ENCODE measurements at places on chromosomes 6 and 20.
A peak's percentile ranks its signal among the peaks of the same experiment; 100 is the strongest.

DNA sequence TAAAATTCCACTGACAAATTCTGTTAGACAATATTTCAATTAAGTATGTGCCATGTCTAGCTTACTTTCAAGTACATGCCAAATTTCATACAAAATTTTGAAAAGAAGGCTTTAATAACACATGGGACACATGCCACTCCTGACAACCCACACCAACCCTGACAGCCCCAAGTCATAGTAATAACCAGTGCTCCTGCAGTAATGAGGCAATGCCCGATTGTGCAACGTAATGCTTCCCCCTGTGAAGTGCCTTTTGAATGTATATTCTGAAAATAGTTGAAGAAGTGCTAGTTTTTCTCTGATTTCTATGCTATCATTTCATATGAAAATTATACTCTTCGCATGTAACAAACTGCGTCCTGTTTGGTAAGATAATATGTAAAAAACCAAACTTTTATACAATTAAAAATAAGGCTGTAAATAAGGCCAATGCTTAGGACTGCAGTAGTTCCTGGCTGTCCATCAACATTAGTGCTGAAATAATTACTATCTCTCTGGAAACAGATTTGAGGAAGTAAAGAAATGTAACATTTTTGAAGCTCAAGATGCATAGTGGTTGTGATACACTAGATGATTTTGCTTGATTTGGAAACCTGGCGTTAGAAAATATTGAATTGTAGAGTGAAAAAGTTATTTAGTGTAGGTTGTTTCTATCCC is 125.8 kb upstream of the BCLAF1 start:
- no peak for DNase-seq

DNA sequence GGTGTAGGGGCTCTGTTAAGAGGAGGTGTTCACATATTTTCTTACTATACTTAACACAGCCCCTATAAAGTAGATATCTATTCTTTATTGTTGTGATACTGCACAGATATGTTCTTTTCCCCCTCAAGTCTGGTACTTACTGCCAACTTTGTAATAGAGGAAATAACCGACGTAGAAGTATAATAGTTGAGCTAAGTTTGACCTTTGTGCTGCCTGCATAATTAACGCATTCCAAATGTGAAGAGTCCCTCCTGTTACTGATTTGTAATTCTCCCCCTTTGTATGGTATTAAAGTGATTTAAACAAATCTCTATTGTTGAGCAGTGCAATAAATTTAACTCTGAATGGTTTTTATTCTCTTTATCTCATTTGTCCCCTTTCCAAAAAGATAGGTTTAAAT is 39.0 kb downstream of the PHF3 start:
- no peak for DNase-seq

DNA sequence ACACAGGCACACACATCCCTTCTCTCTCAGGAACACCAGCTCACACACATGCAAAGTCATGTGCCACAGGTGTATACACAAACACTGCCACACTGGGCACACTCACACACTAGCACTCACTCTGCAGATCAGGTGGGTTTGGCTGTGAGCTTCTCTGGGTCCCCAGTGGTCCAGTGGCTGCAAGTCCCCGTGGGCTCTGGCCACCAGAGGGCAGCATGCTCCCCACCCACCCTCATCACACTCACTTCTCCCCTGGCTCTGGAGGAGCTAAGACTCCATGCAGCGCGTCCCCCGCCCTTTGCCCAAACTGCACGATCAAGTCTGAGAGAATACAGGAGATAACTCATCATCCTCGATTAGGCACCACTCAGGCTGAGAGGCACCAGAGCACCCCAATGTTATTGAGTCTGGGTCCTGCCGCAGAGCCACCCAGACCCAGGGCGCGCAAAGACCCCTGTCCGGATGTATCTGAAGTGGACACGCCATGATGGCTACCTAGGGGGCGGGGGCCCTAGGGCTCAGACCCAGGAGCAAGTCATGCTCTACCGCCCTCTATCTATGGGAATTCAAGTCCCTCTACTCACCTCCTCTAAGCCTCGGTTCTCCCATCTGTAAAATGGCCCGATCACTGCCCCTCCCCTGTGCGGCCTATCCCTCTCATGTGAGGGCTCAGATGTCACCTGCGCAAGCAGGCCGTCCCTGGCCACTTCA is 90.5 kb downstream of the GRM4 start:
- peak; percentile 17 for DNase-seq

DNA sequence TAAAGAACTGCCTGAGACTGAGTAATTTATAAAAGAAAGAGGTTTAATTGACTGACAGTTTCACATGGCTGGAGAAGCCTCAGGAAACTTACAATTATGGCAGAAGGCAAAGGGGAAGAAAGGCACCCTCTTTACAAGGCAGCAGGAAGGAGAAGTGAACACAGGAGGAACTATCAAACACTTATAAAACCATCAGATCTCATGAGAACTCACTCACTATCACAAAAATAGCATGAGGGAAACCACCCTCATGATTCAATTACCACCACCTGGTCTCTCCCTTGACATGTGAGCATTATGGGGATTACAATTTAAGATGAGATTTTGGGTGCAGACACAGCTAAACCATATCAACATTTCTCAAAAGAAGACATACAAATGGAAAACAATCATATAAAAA is 266.3 kb downstream of the EPM2A start:
- no peak for DNase-seq

GRCh38 chr6:12169377-12169776 is 120.8 kb upstream of the EDN1 start:
- DNase-seq: no peak

GRCh38 chr6:30725713-30726505 is 5.8 kb downstream of the TUBB start:
- DNase-seq: no peak

DNA sequence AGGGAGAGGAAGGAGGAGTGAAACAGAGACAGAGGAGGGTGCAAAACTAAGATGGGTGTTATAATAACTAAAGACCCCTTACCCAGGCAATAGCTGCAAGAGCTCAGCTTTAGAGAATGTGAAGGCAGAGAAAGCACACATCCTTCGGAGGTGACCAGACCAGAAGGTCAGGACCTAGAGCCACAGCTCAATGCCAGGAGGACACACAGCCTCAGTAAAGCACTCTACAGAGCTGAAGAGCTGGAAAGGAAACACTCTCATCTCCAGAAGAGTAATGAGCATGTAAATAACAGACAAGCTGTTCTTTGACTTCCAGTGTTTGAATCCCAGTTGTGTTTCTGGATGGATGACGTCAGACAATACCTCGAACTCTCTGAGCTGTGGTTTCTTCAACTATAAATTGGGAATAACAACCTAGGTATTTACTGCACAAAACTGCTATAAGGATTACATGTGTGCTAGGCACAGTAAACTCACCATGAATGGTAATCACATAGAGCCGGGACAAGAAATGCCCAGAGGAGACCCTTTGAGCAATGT is 63.2 kb downstream of the MAP3K5 start:
- DNase-seq: no peak

GRCh38 chr6:151075527-151075926 is 164.2 kb upstream of the AKAP12 start:
- no peak for DNase-seq

DNA sequence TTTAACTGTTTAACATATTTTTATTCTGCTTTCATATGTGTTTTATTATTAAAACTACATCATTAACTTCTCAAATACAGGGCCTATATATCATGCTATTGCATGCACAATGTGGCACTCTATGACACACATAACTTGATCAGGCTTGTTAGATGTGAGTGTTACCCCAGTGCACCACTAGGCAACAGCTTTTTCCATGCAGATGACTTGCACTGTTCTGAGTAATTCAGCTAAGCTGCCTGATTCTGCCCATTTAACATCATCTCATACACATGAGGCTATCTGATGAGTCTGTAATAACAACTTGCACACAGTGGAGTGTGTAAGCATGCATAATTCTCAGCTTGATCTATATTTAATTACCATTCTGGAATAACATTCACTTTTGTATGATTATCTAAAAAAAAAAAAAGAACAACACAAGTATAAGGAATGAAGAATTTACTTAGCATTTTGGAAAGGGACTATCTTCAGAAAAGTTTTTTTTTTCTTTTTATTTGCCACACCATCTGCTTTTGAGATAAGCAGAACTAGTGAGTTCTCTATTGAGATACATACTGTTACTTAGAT is 83.1 kb downstream of the GRM1 start:
- no peak for DNase-seq

GRCh38 chr20:5172903-5173463 is 46.2 kb downstream of the CDS2 start:
- no peak for DNase-seq

- DNase-seq: no peak
These were observed 54.3 kb downstream of the SLC22A23 start for GRCh38 chr6:3402310-3403237.

- no peak for DNase-seq
These were observed 280.0 kb downstream of the BMP7 start for GRCh38 chr20:56986476-56986875.

DNA sequence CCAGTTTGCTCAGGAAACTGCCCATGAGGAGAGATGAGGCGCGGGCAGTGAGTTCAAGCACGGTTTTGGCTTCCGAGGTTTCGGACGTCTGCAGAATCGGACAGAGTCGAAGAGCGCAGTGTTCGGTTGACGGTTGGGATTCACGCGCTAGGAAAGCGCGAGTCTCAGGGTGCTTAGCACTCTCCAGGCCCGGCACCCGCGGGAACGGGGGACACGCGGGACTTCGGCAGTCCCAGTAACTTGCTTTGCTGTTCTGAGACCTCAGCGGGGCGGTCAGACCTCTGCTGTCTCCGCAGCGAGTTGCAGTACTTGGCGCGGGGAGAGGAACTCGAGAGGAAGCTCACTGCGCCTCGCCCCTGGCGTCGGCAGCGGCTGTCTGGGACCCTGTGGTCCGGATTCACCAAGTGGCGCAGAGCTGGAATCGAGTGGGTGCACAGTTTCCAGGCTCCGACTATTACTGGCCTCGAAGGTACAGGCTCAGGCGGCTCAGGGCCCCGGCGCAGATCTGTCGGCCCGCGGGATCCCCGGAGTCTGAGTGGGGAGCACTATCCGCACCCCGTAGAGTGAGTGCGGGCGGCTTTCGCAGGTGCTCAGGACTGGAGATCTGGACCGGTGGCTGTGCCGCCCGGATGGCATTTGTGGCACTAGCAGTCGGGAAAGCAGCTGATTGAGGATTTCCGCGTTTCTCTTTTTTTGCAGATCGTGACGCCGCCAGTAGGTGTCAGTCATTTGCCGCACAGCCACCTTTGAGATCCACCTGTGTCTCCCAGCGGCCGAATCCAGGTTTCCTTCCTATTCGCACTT is at the start of gene POM121L2:
TSS of gene POM121L2 (minus strand) at position 128 of the 804 bp plus-strand sequence. CDS start at position 25, 103 bp downstream.
- DNase-seq: peak; percentile 6

- no peak for DNase-seq
These were observed 57.5 kb downstream of the IRF4 start for GRCh38 chr6:449057-449430.

GRCh38 chr20:5742041-5742440 is 8.2 kb upstream of the SHLD1 start:
- no peak for DNase-seq

- no peak for DNase-seq
These were observed 20.1 kb downstream of the SEC23B start for GRCh38 chr20:18527836-18528235.

GRCh38 chr6:66328200-66328599 is 621.2 kb upstream of the EYS start:
- DNase-seq: no peak

GRCh38 chr6:12403947-12404647 is 113.9 kb downstream of the EDN1 start:
- DNase-seq: no peak

- DNase-seq: no peak
These were observed 252.7 kb downstream of the BTBD3 start for GRCh38 chr20:12170406-12170805.

DNA sequence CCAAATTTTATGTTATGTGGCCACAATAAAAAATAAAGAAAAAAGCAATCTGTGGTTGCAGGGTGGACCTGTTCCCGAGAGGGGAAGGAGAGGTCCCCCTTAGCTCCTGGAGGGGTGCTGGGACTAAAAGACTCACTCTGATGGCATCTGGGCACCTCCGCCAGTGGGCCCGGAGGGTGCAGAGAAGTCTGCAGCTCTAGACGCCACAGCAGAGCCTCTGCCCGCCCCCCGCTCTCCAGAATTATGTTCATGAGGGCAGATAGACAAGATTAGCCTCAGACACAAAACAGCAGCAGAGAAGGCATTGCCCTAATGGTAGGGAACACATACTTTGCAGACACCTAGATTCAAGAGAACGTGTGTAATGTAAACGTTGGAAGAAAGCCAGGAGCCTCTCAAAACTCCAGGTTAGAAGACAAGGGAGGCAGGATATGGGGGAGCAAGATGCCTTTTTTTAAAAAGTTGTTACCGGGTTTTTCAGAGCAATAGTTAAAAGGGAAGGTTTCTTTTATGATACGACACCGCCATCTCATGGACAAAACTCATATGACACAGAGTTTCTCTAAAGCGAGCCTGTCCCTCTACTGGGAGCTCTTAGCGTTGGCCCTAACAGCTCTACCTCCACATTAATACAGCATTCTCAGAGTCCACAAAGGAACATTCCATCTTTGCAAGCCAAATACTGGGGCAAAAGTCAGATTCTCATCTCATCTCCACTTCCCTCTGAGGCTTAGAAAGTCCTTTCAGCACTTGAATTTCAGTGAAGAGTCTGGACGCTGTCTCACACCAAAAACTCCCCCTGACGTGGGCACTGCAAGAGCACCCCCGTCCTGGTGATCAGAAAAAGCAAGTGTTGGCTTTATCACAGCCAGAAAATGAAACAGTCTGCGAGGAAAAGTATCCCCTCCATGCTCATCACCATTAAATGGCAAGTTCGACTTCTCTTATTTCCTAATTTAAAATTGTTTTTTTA is 47.2 kb downstream of the FOXF2 start:
- DNase-seq: no peak

GRCh38 chr6:46419576-46420002 is 71.7 kb downstream of the RCAN2 start:
- peak; percentile 1 for DNase-seq

GRCh38 chr6:4489538-4489937 is 286.7 kb upstream of the CDYL start:
- no peak for DNase-seq

DNA sequence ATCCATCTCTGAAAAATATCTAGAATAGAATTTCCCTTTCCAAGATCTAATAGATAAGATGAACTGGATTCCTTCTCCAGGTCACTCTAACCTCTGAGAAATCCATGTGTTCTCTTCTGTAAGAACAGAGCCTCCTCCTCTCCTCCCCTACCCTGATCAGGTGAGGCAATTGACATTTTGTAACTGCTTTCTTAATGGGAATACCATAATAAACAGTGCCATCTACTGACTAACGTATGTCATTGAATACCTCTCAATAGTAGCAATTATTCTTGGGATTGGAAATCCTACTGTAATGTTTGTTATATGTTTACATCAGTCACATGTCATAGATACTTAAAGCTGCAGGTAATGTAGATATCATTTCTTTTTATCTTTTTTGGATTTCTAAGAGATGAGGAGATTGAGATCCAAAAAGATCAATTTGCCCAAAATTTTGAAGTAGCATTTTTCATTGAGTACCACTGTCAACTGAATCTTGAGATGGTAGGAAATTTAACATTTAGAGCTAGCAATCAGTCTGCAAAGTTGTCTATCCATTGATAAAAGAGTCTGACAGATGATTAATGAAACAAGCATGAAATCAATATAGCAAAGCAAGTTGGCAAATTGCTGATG is 365.8 kb upstream of the HSF2 start:
- peak; percentile 13 for DNase-seq

- no peak for DNase-seq
These were observed 95.6 kb downstream of the SNAP25 start for GRCh38 chr20:10314198-10314597.
